ENCODE measurements at places on chromosomes 5 and 9.

GRCh38 chr5:167481345-167481744 lies 810.1 kb upstream of the WWC1 start:
- no peak for DNase-seq

DNA sequence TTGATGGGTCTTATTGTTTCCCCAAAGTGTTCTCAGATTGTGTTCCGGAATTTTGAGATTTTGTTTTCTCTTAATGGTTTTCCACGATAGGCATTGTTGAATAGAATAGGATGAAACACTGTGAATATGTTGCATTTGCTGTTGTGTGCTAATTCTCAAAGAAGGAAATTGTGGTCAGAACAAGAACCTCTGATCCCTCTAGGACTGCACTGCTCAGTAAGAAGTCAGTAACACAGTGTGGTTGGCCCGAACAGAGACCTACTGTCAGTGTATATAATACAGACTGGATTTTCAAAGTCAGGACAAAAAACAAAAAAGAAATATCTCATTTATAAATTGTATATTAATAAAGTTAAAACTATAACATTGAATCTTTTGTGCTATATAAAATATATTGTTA lies 494.8 kb downstream of the MAT2B start:
- no peak for DNase-seq

DNA sequence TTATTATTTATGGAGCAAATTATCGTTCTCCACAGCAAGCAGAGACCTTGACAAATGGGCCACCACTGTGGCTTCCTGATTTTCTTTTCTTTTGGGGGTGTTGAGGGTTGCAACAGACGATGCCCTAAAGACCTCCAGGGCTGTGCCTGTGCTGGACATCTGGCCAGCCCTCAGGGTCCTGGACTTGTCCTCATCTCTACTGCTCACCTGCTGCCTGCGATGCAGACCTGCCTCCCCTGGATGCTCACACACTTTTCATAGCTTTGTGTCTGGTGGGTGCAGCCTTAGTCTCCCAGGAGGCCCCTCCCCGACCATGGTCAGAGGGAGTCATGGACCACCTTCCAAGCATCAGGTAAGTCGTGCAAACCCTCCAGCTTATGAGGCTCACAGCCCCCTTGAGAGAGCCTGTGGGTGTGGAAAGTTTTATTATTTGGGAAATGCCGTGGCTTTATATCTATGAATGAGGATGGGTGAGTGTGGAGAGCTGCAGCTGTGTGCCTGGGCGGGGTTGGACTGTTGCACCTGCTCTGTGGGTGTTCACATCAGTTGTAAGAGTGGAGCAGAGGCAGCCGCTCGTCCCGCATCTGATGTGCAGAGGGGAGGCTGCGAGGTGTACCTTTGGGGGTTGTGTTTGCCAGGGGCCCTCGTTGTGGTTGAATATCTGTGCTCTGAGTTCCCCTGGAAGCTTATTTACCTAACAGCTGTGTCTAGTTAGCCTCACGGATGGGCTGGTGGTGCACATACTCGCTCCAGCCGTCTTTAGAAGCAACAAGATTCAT lies 126.3 kb upstream of the IRX4 start:
- no peak for DNase-seq

DNA sequence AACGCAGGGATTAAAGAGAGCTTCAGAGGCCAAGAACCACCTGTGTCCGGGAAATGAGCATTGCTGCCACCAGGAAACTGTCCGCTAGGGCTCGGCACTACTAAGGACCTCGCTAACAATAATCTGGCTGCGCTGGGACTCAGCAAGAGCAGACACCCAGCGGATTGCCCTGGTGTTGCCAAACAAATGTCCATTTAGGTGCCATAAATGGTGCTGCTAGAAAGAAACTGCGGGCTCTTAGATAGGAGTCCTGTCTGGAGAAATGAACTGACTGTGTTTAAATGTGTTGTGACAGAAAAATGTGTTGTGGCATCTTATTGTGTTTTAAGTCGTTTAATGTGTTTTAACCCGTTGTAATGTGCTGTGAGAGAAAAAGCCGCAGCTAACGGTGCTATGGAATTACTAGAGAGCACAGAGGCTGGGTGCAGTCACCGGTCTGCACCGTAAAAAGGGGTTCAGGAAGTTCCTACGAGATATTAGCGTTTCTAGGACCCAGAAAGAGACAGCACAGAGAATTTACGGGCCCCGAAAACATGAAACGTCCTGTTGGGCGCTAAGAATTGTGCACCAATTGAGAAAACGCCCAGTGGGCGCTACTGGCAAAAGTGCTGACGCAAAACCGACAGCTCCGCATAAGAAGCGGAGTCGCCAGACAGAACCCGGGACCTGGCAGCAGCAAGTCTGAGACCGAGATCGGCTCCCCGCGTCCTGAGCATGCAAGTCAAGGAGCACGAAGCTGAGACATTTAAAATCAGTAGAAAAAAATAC lies 90.6 kb downstream of the ANXA2R start:
- no peak for DNase-seq

GRCh38 chr5:62568800-62569432 lies 9.7 kb upstream of the LRRC70 start:
- DNase-seq: no peak

DNA sequence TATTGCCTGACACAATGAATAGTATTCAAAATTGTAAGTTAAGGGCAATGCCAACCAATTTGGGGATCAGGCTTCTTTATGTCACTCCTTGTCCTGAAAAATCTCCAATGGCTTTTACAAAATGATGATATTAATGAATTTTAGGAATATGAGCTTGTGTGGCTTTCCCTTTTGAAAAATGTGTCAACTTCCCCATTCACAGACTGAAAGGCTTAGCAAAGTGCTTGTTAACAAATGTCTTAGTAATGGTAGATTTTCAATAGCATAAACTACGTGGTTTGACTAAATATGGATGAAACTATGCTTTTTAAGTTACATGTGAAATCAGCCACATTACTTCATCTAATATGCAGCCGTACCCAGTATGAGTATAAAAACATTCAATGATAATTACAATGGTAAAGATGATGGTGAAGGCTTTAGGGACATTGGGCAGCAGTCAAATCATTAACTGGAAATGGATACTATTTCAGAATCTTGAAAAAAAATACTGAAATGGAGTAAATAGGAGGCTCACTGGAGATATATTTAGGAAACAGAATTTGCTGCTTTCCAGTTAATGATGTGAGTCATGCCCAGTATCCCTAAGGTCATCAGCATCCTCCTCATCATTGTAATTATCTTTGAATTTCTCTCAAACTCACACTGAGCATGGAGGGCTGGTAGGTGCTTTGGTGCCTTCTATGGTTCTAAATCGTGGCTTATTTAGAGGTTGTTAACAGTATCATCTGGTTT lies 113.3 kb upstream of the ZNF608 start:
- DNase-seq: no peak

- DNase-seq: peak; percentile 40
These were observed 524.3 kb downstream of the RASEF start for GRCh38 chr9:82538634-82539033.

GRCh38 chr9:71042448-71042990 lies 78.9 kb downstream of the TRPM3 start:
- no peak for DNase-seq

GRCh38 chr9:77161966-77162365 lies 15.4 kb upstream of the VPS13A start:
- no peak for DNase-seq

DNA sequence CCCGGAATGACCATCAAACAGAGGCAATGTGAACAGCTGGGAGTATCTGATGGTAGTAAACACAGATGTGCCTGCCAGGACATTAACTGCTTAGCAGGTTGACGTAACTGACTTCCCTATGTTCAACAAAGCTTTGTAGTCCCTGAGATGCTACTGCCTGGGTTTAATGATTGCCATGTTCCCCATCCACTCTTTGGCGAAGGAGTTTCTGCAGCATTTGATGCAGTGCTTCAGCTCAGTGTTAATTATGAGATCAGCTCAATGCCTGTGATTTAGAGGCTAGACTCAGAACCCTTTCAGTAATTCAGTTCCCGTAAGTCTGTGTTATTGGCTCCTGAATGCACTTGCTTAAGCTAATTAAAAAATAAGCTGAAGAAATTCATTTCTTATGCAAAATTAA lies 547.3 kb upstream of the ZNF608 start:
- no peak for DNase-seq

- DNase-seq: no peak
These were observed 324.1 kb upstream of the TNC start for GRCh38 chr9:115442054-115442453.

DNA sequence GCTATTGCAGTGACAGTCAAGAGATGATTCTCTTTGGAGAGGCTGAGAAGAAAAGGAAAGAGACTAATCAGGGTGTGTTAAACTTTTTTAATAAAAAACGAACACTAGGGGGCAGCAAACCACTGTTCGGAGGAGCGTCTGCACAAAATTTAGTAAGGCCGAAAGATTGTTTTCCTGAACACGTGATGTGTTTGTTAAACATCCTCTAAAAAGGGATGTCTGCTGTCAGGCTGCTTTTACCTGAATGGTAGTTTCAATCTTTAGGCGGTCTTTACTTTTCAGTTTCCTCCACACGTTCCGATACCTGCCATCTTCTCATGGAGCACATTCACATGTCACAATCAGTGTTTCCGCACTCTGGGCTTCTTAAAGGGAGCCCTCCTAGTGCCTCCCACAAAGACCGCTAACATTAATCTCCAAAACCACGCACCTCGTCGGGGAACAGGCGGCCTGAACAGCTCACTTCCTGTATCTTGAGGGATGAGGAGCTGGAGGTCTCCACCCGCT lies 125.2 kb downstream of the GPBP1 start:
- DNase-seq: peak; percentile 25

GRCh38 chr9:130523921-130524320 lies 55.5 kb upstream of the FUBP3 start:
- DNase-seq: no peak

- DNase-seq: no peak
These were observed 14.0 kb downstream of the TMEM174 start for GRCh38 chr5:73186976-73187375.

GRCh38 chr5:169442403-169442874 lies 141.1 kb upstream of the SPDL1 start:
- DNase-seq: no peak

- DNase-seq: no peak
These were observed 214.5 kb downstream of the CAAP1 start for GRCh38 chr9:26677965-26678706.

DNA sequence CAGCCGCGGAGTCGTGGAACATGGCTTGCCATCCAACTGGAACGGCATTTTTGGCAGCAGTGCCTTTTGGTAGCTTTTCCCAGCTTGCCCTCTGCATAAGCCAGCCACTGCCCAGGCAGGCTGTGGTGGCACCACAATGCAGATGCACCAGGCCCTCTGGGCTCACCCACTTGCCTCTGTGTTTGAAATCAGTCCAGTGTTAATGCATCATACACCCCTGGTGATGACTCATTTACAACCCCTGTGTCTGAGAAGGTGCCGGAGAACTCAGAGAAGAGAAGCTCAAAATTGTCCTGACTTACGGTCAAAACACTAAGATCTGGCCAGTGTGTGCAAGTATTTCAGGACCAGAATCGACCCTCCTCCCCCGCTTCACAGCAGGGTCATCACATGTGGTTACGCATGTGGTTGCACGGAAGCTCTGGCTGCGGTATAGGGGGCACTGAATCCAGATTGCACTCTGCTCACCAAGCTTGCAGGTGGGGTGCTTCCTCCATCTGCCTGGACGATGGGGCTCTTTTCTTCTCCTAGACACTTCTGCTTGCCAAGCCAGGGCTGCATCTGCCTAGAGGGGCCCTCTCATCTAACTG lies 66.5 kb upstream of the SMIM15 start:
- DNase-seq: no peak

DNA sequence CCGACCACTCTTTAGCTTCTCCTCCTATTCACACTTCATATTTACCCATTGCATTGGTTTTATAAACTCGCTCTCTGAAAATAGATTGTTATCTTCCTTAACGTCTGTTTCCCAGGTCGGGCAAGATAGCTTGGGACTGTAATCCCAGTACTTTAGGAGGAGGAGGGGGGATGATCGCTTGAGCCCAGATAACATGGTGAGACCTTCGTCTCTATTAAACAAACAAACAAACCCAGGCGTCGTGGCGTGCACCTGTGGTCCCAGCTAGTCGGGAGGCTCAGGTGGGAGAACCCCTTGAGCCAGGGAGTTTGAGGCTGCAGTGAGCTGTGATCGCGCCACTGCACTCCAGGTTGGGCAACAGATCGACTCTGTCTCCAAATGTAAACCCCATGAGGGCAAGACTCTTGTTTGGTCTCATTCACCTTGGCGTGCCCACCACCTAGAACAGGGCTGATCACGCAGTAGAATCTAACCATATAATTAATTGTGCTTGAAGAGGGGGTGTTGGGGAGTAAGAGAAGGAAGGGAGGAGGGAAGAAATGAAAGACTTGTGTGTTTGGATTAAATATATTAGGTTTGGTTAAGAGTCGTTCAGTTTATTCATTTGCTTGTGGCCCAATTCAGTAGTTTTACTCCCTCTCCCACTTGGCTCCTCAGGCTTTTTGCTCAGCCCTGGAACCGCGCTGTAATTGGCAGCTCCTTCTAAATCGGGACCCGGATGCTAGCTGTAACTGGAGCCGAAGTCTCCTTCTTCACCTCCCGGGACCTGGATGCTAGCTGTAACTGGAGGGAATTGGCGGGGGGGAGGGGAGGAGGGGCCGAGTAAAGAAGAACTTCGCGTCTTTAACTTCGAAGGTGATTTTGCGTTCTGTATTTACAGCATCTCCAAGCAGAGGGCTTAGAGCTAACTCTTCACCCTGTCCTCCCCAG lies 24.9 kb downstream of the CDKN2A start:
- DNase-seq: no peak

DNA sequence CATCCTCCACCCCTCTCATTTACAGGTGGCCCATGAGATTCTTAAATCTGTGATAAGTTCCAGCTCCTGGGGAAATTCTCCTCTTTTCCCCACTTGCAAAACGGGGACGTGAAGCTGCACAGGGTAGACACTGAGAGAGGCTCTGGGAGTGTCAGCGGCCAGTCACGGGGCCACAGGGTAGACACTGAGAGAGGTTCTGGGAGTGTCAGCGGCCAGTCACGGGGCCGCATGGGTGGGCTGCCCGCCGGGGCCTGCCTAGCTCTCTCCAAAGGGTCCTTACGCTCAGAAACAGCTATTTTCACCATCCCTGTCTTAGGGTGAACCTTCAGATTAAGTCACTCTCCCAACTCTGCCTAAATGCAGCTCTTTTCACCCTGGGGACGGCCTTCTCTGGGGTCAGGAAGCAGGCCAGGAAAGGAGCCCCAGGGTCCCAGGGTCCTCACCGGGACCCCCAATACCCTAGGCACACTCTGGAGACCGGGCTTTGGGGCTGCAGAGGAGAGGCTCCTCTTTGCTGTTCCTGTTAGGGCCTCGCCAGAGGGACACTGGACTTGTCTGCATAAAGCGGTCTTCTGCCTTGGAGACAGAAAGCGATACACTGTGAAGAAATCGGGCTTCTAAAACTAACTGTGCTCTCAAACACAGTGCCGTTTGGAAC lies 1.5 kb downstream of the FAM78A start:
- DNase-seq: no peak
